ENCODE measurements at places on chromosomes 6 and 20.
A peak's percentile ranks its signal among the peaks of the same experiment; 100 is the strongest.

GRCh38 chr6:45791211-45792168, 224.2 kb downstream of the CLIC5 start:
- DNase-seq: no peak

GRCh38 chr6:122734529-122735395, 44.8 kb upstream of the FABP7 start:
- no peak for DNase-seq

DNA sequence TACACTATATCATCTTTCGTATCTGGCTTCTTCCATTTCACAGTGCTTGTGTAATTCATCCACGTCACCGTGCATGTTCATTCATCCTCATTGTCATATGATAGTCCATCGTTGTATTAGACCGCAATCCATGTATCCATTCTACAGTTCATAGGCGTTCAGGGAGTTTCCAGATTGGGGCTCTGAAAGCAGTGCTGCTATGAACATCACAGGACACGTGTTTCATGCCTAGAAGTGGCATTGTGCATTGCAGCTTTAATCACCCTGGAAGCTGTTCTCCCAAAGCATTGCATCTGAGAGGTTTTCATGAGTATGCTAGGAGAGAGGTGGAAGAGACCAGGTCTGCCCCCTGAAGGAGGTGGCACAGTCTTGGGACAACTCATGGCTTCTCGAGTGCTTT, 35.3 kb downstream of the BMP7 start:
- no peak for DNase-seq

- DNase-seq: no peak
Measured at GRCh38 chr6:126867641-126868040, 250.8 kb upstream of the RSPO3 start.

- no peak for DNase-seq
Measured at GRCh38 chr6:42017021-42017643, 33.2 kb upstream of the TAF8 start.

DNA sequence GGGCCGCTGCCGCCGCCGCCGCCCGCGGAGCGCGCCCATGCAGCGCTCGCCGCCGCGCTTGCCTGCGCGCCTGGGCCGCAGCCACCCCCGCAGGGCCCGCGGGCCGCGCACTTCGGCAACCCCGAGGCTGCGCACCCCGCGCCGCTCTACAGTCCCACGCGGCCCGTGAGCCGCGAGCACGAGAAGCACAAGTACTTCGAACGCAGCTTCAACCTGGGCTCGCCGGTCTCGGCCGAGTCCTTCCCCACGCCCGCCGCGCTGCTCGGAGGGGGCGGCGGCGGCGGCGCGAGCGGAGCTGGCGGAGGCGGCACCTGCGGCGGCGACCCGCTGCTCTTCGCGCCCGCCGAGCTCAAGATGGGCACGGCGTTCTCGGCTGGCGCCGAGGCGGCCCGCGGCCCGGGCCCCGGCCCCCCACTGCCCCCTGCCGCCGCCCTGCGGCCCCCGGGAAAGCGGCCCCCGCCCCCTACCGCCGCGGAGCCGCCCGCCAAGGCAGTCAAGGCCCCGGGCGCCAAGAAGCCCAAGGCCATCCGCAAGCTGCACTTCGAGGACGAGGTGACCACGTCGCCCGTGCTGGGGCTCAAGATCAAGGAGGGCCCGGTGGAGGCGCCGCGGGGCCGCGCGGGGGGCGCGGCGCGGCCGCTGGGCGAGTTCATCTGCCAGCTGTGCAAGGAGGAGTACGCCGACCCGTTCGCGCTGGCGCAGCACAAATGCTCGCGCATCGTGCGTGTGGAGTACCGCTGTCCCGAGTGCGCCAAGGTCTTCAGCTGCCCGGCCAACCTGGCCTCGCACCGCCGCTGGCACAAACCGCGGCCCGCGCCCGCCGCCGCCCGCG, 730 bp downstream of the INSM1 start:
- peak; percentile 74 for DNase-seq

DNA sequence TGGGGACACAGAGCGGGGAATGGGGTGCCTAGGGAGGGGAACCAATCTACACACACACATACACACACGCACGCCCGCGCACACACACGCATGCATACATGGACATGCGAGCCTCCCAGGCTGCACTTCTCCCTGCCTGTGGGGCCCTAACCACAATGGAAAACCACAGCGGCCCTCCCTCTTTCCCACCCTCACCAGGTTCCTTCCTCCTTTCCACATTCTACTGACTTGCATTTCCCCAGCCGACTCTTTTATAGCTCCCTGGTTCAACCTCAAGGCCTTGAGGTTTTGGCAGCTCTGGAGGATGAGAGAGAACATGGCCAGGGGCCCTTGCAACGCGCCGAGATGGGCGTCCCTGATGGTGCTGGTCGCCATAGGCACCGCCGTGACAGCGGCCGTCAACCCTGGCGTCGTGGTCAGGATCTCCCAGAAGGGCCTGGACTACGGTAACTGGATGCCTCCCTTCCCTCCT, at the start of gene BPI:
BPI (plus strand) TSS at position 249 of the 472 bp plus-strand sequence; CDS start at position 317, 68 bp downstream.
- no peak for DNase-seq

DNA sequence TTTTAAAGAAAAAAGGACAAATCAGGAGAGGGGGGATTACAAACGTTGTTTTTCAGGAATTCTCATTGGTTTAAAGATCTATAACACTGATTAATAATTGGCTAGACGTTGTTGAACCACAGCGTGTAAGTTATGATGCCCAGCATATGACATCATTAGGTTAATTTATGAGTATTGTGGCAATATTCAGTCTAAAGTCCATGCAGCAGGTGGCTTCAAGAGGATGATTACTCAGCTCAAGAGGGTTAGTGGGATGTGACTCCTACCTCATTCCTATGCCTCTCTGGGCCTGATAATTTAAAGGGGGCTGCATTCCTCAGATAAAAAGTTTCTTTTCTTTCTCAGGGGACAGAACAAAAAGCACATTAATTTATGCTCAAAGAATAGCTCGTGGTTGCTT, 1309.0 kb downstream of the EPHA7 start:
- no peak for DNase-seq

GRCh38 chr6:2203264-2203663, 42.1 kb downstream of the GMDS start:
- DNase-seq: no peak

GRCh38 chr20:1707588-1708449, 50.2 kb upstream of the SIRPG start:
- no peak for DNase-seq

GRCh38 chr6:152226119-152226518, 411.0 kb downstream of the SYNE1 start:
- no peak for DNase-seq

GRCh38 chr20:25016471-25016870, 23.9 kb upstream of the APMAP start:
- no peak for DNase-seq

GRCh38 chr20:9204979-9205378, 136.1 kb downstream of the PLCB4 start:
- DNase-seq: no peak

DNA sequence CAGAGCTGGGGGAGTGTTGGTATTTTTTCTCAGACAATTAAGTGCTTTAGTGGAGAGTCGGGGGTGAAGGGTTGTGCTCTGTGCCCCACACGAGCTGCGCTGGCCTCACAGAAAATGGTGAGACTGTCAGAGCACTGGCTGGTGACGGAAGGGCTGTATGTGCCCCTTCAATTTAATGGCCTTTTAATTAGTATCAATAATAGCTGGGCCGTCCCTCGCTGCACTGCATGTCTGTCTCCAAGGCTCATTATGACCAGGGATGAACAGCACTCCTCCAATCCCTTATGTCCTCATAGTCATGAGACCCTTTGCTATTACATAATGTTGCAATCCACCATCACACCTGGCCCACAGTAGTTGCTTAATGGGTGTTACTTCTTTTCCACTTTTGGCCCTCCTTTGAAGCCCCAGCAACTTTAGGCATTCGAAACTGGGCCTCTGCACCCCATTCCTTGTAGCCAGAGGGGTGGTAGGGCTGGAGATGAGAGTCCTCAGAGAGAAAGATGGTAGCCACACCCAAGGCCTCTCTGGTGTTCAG, 9.5 kb upstream of the RALY start:
- DNase-seq: peak; percentile 7

DNA sequence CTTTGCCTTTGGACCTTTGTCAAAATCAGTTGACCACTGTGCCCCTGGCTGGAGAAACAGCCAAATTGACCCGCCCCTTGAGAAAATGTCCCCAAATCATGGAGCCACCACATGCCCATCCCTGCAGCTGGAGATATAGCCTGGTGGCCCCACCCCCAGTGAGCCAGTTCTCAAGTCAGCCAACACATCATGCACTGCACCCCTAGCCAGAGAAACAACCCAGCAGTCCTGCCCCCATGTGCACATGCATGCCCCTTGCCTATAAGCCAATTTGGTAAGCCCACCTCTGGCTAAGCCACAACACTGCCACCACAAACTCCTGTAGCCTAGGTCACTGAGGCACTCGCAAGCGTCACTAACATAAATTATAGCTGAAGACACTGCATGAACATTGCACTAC, 174.2 kb upstream of the ECI2 start:
- DNase-seq: no peak

GRCh38 chr6:41103847-41104246, 31.1 kb downstream of the NFYA start:
- no peak for DNase-seq

- DNase-seq: no peak
Measured at GRCh38 chr20:52761867-52762266, 210.3 kb upstream of the TSHZ2 start.

DNA sequence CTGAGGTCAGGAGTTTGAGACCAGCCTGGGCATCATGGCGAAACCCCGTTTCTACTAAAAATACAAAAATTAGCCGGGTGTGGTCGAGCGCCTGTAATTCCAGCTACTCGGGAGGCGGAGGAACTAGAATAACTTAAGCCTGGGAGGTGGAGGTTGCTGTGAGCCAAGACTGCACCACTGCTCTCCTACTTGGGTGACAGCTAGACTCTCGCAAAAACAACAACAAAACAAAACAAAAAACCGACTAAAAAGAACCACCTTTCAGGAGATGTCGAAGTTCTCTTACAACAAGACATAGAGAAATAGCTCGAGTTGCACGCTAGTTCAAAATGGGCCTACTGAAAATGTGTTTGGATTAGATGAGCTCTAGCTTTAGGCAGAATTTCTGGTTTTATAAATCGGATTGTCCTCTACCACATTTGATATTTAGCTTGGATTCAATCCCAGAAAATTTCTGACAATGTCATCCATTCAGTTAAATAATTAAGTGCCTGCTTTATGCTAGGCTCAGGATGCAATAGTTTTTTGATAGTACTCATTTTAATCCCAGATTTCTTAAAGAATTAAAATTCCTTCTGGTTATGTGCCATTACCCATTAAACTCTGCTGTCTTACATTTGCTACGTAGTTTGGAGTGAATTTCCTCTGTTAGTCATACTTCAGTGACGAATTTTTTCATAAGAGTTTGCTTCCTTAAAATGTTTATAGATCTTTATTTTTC, 137.5 kb upstream of the SHLD1 start:
- no peak for DNase-seq

DNA sequence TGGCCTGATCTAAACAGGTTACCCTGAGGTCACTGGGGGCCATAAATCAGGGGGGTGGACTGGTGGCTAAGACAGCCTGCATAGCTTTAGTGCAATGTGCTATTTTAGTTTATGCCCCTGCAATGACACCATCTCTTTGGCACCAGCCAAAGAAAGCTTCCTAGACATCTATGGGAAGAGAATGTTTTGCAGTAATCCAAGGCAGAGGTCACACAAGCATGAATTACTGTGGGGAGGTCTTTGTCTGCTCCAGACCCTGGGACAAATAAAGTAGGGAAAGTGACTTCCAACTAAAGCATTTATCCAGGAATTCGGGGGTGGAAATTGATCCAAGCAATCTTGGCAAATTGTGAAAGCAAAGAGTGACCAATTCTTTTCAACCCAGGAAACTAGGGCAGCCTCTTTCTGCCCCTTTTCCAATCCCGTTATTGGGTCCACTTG, 5.3 kb downstream of the RIPOR2 start:
- no peak for DNase-seq

DNA sequence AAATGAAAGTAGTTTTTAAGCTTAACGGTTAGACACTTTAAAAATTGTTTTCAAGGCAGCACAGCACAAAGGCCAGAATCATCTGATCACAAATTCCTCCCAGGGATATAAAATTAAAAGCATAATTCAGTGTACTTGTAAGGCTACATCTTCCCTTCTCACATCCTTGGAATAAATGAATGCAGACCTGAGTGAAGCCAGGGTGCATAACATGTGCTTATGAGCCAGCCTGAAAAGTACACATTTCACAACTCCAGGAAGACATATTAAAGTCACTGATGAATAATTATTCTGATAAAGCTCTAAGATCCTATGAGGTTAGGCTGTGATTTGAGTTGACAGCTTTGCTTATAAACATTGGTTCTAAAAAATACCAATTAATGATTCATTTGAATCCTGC, 163.6 kb downstream of the BTBD9 start:
- DNase-seq: no peak

DNA sequence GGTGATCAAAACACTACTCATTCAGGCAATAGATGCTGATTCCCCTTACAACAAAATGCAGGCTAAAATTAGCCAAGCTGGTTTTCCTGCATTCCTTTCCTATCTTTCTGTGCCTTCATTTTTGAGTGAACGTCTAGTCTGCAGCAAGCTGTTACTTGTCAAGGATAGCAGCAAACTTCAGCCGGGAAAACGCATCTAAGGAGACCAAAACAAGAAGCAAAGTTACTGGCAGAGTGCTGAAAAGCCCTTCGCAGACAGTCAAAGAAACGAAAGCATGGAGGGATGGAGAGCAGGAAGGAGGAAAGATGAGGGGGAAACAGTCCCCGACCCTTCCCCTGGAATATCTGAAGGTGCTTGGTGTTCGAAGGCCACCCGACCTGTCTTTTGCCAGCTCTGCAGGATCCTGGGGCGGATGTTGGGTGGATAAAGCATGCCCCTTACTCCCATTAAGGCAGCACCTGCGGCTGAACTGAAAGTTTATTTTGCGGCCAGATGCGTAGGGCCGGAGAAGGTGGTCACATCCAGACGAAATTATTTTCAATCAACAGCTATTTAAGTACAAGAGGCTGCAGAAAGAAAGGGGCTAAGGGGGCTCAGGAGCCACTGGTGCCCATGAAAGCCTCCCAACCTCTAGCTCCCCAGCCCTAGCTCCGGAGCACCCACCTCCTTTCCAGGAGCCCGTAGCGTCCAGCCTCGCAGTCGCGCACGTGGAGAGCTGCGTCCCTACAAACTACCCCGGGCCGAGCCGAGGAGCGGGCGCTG, 538 bp downstream of the FERMT1 start:
- DNase-seq: no peak

GRCh38 chr20:16191496-16191895, 381.8 kb downstream of the KIF16B start:
- no peak for DNase-seq

GRCh38 chr6:126721581-126722160, 381.8 kb downstream of the CENPW start:
- no peak for DNase-seq

GRCh38 chr20:17960927-17961586, 7.5 kb downstream of the SNX5 start:
- no peak for DNase-seq

DNA sequence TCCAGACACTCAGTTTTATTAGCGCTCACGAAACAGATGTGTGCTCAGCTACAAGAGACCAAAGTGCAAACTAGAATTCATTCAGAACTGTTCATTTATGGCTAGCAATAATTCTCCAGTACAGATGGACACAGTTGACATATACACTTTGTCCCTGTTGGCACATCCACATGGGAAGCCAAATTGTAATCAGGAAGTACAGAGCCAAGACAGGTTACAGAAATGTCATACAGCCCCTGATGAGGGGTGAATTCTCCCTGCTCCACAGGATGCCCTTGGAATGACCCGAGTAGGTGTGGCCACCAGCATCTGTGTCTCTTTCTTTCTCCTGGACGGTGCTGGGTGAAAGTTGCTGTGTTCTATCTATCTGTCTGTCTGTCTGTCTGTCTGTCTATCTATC, 7.6 kb downstream of the DHX35 start:
- no peak for DNase-seq

Measured in right kidney (tissue), 9 donors.